ENCODE measurements at places on chromosomes 6 and 20.

DNA sequence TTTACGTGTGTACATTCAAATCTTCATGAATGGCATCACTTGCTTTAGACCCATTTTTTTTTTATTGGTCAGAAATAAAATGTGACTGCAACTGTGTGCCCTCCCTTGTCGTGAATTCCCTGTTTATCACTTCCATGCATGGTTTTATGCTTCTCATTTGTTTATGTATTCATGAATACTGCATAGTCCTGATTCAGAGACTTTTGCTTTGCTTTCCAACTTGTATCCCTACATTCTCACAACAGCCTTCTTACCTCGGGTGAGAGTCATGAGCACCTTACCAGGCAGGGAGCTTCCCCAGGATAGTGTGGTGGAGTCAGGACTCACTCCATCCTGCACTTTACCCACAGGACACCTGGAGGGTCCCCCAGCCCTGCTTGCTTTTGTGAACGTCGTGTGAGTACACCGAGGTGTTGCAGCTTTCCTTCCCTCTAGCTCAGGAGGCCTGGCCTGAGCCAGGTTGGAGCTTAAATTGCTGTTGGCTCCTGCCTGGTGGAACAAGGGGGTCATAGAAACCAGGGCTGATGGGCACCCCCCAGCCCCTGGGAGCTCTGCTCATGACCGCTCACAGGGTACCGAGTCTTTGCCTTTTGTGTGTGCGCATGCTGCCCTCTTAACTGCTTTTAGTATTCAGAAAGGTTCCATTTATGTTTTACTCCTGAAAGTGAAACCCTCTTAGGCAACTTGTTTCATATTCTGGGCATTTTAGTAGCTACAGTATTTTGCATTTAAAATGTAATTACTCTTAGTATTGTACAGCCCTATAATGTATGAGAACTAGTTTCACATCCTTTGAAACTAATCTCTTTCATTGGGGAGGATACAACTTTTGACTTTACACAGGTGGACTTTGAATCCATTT, 66.0 kb downstream of the CDS2 start:
- no peak for DNase-seq

- DNase-seq: no peak
Observed at GRCh38 chr20:49675368-49676151, 38.1 kb downstream of the B4GALT5 start.

- peak; percentile 66 for DNase-seq
Observed at GRCh38 chr20:59576216-59576953, 28.0 kb upstream of the PHACTR3 start.

DNA sequence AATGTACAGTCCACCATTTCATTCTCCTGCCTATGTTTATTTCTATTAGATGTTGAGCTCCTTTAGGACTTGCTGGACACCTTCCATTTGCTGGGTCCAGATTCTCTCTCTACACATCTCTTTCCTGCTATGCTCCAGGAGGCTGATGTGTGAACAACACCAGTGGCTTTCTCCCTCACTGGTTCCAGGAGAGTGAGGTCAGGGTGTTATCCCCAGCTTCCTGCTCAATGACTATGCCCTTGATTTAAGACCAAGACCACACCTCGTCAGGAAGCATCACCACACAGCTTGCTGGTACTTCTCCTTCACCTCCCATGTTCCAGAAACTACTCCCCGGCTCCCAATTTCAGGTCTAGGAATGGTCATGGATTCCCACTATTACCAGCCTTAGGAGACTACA, 31.3 kb upstream of the E2F3 start:
- no peak for DNase-seq

GRCh38 chr20:15242773-15243172, 905.4 kb upstream of the FLRT3 start:
- no peak for DNase-seq

DNA sequence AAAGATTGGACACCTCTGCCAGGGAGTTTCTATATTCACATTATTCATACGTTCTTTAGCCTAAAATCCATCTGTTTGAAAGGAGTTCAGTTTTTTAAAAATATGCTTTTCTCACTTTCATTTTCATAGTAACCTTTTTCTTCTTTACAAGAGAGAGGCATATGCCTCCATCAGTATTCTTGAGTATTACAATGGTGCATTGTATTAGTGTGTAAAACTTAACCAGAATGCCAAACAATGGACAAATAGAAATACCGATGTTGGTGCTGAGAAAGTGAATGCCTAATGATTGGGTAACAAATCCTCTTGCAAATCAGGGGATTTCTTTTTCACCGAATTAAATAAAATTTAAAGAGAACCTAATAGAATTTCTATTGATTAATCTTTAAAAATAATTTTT, 163.2 kb upstream of the LAMA2 start:
- DNase-seq: no peak

DNA sequence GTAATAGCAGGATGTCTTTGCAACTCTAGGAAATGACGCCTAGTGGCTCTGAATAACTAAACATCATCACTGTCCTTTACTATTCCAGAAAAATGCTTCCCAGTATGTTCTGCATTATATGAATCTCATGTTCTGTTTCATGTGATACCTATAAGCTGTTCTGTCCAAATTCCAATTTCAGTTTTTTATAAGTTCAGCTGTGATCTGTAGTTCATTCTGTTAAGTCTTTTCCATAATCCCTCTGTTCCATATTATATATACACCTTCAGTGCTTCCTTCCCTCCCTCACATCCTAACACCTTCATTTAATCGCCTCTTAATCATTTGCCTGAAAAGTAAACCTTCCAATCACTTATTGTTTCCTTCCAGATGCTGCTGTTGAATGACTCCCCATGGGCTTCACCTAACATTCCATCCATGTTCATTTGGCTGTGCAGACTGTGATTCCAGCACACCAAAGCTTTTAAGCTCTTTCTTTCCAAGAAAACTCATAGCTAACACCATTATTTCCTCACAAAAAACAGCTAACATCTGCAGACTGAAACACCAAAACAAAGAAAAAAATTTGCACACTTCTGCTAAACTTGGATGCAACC, 18.6 kb downstream of the HMGCLL1 start:
- no peak for DNase-seq

- no peak for DNase-seq
Observed at GRCh38 chr6:146787876-146788508, 189.2 kb downstream of the ADGB start.

GRCh38 chr6:138285800-138286199, 67.5 kb upstream of the PBOV1 start:
- no peak for DNase-seq

- no peak for DNase-seq
Observed at GRCh38 chr20:35297155-35297554, 4.9 kb upstream of the FAM83C start.

- no peak for DNase-seq
Observed at GRCh38 chr20:22684763-22685443, 100.5 kb upstream of the FOXA2 start.

GRCh38 chr20:56537997-56538396, 5.0 kb downstream of the FAM209B start:
- DNase-seq: no peak

- DNase-seq: no peak
Observed at GRCh38 chr6:114055763-114056162, 84.8 kb upstream of the HDAC2 start.

GRCh38 chr6:12092762-12093161, 80.7 kb downstream of the HIVEP1 start:
- no peak for DNase-seq

GRCh38 chr6:699319-699718, 6.4 kb upstream of the EXOC2 start:
- DNase-seq: no peak

- no peak for DNase-seq
Observed at GRCh38 chr6:38305995-38306681, 333.6 kb downstream of the BTBD9 start.

DNA sequence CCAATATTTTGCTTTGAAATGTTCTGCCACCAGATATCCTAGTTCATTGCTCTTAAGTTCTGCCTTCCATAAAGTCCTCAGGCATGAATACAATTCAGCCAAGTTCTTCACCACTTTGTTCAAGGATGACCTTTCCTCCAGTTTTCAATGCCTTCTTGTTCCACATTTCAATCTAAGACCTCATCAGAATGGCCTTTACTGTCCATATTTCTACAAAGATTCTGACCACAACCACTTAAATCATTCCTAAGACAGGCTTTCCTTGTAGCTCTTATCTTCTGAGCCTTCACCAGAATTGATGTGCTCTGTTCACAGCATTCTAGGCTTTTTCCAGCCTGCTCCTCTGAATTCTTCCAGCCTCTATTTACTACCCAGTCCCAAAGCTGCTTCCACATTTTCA, 319.0 kb downstream of the HACE1 start:
- no peak for DNase-seq

GRCh38 chr6:130282234-130282995, 59.7 kb upstream of the SAMD3 start:
- no peak for DNase-seq

DNA sequence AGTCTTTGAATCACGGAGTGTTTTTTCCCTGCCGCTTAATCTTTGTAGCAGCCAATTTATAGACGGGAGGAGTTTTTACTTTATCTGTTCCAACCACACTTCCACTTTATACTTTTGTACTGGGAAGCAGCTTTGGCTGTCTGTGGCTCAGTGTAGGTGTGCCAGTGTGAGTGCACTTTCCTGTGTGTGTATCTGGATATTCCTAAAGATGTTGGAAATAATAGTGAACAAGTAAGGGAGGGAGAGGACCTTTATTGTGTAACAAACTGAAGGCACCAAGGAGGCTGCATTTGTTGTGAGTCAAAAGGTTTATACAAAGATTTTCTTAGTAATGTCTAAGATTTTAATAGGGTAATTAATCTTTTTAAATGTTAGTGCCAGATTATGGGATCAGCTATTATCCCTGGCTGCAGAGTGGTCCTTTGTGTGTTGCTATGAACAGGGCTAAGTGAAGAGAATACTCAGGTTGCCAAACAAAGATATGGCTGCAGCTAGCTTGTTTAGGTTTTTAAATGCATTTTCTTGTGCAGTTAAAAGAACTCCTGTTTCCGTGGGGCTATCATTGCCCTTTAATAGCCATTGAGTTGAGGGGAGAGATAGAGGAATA, 226.3 kb downstream of the RNF144B start:
- DNase-seq: no peak

GRCh38 chr6:69729870-69730449, 66.8 kb downstream of the LMBRD1 start:
- DNase-seq: no peak

DNA sequence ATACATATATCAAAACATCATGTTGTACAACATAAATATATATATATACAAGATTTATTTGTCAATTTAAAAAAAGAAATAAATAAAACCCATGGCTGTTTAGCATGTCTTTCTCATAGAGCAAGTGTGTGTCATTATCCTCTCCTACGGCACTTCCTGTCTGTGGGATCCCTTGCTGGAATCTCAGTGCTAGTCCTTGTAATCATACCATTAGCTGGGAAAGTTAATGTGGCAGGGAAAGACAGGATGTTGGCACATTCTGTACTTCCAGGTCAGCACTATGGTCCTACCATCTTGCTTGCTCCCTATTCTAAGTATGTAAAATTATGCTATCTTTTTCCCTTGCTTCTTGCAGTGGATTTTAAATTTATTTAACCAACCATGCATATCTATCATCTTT, 9.5 kb upstream of the SLC17A3 start:
- DNase-seq: no peak

Data from suprapubic skin (tissue), 4 donors.